ENCODE measurements at places on chromosomes 11 and 22.

- no peak for DNase-seq
Observed at GRCh38 chr11:44746894-44747293, 20.1 kb downstream of the TSPAN18 start.

DNA sequence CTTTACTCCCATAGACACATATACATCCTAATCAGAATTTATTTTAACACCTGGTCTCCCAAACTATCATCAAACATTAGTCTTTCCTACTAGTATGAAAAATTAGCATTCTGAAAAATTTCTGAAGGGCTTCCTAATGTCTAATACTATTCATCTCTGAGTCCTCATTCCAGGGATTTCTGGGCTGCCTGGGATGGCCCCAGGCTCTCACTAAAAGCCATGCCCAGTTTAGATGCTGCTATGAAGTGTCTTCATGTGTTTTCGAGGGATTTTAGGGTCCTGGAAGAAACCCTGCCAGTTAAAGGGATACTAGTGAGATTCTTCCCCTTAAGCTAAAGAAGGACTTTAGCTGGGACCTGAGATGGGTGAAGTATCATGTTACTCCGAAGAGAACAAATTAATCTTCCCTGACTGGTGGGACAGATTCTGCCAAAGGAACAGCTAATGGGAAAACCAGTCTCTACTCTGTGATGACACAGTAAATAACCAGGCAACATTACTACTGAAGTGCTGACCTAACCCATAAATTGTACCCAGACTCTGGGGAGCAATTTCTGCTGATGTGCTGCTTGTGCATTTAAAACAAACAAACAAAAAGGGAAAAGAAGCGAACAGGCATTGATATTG is 342.6 kb downstream of the SOX6 start:
- no peak for DNase-seq

DNA sequence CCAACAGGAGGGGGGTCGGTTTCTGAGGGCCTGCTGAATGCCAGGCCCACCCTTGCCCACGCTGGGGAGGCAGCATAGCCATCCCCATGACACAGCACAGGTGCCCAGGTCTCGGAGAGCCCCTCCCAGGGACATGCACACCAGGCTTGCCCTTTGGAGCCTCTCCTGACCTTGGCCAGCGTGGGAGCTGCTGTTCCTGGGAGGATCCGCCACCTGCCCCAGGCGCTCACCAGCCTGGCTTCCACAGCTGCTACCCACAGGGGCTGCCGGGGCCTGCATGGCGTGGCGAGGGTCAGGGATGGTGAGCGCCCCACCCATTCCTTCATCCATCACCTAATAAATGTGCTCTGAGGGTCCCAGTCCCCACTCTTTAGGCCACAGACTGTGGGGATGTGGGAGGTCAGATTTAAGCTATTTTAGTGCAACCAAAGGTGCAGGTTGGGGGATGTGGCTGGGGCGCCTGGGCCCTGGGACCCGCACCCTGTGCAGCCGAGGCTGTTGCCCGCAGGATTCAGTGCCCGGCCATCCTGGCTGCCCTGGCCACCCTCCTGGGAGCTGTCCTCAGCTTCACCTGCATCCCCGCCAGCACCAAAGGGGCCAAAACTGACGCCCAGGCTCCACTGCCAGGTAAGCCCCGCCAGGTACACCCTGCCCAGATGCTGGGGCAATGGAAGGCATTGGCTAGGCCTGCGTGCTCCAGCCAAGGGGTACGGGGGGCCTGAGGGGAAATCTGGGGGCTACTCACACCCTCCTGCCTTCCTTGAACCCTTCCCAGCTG is 12.9 kb downstream of the PHLDA2 start:
- DNase-seq = no peak

GRCh38 chr11:119793335-119793984 is 64.5 kb upstream of the NECTIN1 start:
- DNase-seq = no peak

DNA sequence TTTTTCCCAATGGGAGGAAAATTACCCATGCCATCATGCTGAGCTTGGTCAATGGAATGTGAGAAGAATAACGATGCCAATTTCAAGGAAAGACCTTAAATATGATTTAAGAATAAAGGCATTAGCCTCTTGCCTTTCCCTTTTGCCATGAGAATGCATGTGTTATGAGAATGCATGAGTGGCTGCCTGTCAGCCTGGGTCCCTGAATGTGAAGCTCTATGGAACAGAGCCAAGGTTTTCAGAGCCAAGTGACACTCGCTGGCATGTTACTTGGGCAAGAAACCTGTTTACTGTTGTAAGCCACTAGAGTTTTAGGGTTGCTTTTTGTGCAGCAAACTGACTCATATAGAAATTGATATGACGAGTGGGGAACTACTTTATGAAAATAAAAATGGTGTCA is 75.7 kb downstream of the JRKL start:
- DNase-seq = no peak

GRCh38 chr11:16326679-16327297 is 29.6 kb downstream of the SOX6 start:
- DNase-seq = no peak

DNA sequence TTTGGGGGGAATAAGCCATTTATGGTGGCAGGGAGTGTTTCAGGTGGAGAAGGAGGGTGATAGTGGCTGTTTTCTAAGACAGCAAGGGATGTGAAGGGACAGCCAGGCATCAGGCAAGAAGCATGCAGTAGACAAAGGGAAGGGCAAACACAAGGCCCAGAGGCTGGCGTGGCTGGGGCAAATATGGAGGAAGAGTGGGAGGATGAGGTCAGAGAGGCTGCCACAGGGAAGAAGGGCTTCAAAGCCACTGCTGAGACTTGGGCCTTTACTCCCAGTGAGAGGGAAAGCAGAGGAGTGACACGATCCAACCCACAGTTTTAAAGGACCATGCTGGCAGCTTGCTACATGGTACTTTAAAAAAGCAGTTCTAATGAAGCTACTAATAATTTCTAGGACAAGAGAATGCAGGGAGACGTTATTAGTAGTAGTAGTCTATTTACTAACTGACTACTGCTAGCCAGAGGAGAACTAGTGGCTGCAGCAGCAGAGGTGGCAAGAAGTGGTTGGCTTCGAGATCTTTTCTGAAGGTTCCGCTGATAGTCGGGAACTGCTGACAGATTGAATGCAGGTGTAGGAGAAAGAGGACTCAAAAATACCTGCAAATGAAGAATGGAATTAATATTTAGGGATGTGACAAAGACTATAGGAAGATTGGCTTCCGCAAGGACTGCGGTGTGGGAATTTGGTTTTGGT is 13.7 kb downstream of the KMT5B start:
- no peak for DNase-seq

GRCh38 chr22:30408388-30409102 is 11.7 kb downstream of the SEC14L2 start:
- DNase-seq = no peak

DNA sequence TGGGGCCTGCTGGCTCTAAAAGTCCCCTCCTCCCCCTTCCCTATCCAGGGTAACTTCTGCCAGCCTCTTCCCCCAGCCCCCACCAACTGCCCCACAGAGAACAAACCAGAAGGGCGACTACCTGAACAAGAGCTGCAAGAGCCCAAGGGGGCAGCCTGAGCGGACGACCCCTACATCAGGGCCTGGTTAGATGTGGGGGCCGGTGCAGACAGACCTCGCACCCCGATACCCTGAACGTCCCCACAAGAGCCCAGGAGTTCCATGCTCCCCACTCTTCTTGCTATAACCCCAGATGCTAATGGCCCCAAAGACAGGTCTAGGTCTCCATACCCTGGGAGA is 20.7 kb downstream of the SUN2 start:
- DNase-seq = no peak
